Myocyte (in vitro differentiated cells): ENCODE measurements at places on chromosomes 3 and 15. TPM values are rescaled to one million over a fixed set of nuclear protein-coding genes. Genes with fewer than 3 reads are reported as not detected.

GRCh38 chr3:43770426-43771103, 79.8 kb downstream of the ABHD5 start:
- peak; percentile 65 for DNase-seq

- DNase-seq, result peak; percentile 89
These were observed 6.0 kb downstream of the ACTC1 start for GRCh38 chr15:34789326-34789725.

DNA sequence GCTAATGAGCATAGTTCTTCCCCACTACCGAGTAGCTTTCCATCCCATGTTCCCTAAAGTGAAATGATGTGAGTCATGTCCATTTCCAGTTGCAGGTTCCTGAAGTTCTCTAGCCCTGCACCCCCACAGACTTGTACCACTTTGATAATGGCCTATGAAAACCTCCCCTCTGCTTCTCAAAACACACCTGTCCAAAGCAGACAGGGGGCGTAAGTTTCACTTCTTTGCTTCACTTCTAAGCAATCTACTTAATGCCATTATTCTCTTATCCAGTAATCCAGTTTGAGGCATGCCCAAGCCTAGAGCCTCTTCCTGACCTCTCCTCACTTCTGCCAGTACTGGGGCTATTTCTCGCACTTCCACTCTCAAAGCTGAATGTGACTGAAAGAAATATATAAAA, 305.1 kb downstream of the IGSF11 start:
- DNase-seq, result no peak

DNA sequence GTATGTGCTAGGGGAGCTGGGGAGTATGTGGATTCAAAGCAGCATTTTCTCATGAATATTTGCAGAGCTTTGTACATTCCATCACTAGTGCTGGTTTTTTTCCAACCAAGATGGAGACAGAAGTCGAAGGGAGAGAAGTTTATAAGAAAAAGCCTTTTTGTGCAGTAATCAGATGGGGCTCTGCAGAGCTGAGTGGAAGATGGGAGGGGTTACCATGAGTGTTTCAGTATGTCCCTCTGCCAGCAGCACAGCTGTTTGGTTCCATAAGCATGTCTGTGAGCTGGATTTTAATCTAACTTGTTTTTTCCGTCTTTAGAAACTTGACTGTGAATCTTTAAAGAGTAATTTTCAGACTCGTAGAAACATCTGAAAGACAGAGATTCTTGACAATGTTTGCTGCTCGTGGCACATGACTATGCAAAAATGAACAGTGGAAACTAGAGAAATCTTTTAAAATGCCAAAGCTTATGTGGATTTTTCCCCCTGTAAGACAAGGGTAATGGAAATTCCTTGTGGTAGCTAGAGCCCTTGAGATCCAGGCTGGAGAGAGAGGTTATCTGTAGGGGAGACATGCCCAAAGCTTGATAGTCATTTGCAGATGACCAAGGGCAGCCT, 20.3 kb downstream of the STARD9 start:
- DNase-seq, result peak; percentile 54

GRCh38 chr3:45765266-45765851, 31.0 kb downstream of the SLC6A20 start:
- DNase-seq, result no peak

DNA sequence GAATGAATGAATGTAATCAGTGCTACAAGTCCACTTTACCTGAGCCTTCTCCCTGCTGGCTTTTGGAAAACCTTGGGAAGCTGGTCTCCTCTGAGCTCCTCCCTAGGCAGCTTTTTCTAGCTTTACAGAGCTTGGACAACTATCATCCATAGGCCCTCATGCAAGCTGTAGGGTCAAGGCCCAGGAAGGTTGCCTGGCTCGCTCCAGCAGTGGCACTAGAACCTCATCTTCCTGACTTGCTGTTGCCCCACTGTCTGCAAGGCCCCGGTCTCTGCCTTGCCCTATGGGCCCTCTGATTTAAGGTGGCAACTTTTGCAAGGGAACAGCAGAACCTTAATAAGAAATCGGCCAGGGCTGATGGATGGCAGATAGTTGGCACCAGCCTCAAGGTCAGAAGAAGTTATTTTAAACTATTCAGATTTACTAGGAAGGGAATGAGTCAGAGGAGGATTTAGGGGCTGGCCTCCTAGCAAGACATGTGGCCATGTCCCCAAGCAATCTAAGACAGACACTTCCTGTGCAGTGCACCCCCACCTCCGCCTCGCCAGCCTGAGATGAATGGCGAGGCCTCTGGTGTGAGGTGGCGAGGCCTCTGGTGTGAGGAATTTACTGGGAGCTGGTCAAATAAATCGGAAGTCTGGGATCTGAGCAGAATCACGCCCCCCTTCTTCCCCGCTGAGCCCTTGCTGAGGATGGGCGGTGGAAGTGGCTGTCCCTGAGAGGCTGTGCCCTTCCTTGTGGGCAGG, 180.8 kb downstream of the MEGF11 start:
- peak; percentile 3 for DNase-seq

GRCh38 chr3:127975153-127976029, 60.4 kb downstream of the KBTBD12 start:
- DNase-seq, result no peak

DNA sequence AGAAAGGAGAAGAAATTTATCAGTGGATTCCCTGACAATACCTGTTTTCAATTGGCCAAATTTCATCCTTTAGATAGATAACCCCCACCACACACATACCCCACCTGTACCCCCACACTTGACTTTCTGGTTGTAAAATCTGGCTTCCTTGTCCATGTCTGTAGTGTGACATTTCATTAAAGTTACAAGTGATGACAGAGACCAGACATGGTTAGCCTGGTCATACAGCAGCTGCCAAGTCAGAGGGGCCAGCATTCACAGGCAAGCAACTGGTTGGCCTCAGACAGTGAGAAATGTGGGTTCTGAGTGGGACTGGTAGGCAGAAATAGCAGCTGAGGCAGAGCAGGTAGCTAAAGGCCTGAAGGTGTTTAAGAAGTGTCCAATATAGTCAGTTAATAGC, 238.6 kb upstream of the SOX14 start:
- no peak for DNase-seq

GRCh38 chr3:43079536-43080332, 26.1 kb downstream of the POMGNT2 start:
- no peak for DNase-seq

- DNase-seq, result peak; percentile 9
These were observed 341.4 kb downstream of the OTOL1 start for GRCh38 chr3:161838021-161838420.

UACA gene
- total RNA-seq, result 31.5 and 45.4 TPM in 2 replicates

ZBTB11 gene
- total RNA-seq, result 19.8 and 20.1 TPM in 2 replicates

AGBL1 gene
- 0.21 and 3.3 TPM in 2 replicates for total RNA-seq

EFCC1 gene
- total RNA-seq, result 1.6 and 4.6 TPM in 2 replicates

PLCB2 gene
- 0.99 and 1.4 TPM in 2 replicates for total RNA-seq

ITIH1 gene
- total RNA-seq, result not detected in 2 replicates

NR2E3 gene
- not detected in 2 replicates for total RNA-seq

CCDC54 gene
- not detected in 2 replicates for total RNA-seq
